RWPE1 (cell line): ENCODE measurements at places on chromosomes 3 and 15.
A peak's percentile ranks its signal among the peaks of the same experiment; 100 is the strongest.

DNA sequence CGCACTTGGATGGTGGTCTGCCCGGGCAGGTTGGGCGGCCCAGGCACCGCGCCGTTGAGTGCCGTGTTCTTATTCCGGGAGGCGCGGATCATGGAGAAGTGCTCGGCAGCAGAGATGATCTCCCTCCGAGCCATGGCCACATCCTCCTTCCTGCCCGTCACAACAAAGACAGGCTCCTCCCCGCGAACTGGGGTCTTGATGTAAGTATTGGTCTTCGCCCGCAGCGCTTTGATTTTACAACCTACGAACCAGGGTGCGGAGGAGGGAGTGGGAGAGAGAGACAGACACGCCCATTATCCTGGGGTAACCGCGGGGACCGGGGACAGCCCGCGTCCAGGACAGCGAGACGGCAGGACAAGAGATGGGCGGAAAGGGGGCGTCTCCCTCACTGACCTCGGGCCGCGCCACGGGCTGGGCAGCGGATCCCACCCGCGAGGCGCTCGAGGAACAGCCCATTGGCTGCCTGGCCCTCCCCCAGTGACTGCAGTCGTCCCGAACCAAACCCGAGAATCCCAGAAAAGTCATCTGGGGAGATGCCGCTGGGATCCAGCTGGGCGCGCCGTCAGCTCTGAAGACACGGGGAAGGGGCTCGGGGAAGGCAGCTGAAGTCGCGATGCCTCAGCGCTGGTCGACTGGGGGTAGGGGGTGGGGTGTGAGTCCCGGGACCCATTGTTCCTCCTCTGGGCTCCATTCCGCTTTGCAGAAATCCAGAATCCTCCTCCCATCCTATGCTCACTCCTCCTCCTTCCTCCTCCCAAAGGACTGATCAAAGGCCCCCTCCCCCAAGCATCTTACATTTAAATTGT, 1.2 kb downstream of the MEX3B start:
- peak; percentile 28 for DNase-seq

GRCh38 chr3:162007722-162008121, 511.1 kb downstream of the OTOL1 start:
- DNase-seq = no peak

- no peak for DNase-seq
Measured at GRCh38 chr3:105417525-105418289, 51.0 kb downstream of the ALCAM start.

DNA sequence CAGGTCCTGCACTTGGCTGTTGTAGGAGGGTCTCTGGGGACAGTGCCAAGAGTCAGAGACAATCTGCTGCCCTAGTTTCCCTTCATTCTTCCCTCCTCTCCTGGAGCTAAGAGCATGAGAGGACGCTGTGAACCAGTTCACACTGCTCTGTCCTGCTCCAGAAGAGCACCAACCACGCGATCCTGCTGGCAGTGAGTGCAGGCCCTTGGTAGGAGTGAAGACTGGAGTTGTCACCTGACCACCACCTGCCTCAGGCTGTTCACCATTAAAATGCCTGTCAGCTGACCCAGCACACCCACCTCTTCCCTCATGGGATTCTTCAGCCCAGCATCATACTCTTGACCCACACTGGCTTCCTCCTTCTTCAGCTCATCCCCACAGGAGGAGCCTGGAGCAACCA, 2.9 kb downstream of the TM6SF1 start:
- no peak for DNase-seq

DNA sequence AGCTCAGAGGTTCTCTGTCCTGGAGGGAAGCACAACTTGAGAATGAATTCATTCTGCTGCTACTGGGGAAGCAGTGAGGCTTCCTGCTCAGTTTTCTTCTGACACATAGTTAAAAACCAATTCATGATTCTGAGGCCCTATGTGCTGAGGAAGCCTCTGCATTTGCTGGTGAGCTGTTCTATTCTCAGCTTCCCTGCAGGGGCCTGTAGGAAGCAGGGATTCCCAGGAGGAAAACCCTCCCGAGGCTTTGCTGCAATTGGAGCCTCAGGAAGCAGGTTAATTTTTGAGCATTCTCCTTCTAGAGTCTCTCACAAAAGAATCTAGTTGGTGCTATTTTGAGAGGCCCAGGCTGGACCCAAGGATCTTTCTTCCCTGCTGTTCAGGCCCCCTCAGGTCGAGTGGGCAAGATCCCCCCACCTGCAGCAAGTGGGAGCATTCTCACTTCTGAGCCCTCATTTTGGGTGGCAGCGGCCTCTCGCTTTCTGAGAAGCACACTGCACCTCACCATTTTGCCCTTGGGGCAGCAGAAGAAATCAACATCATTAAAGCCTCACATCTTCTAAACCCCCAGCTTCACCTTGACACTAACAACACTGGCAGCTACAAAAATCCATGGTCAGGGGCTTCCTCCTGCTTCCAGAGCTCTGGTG, 197.5 kb upstream of the TSC22D2 start:
- DNase-seq = no peak
